ENCODE measurements at places on chromosomes 1 and 21. TPM values are rescaled to one million over a fixed set of nuclear protein-coding genes. Genes with fewer than 3 reads are reported as not detected.

The PCSK9 gene
- total RNA-seq, result 5.8 TPM

The CCDC27 gene
- not detected for total RNA-seq

The TFF2 gene
- total RNA-seq, result not detected

The RNU1-2 gene
- total RNA-seq, result under 0.01 TPM

The RFX5 gene
- 35.6 TPM for total RNA-seq

The HEYL gene
- total RNA-seq, result not detected

The KCNC4 gene
- 10.9 TPM for total RNA-seq

The MX1 gene
- 52.4 TPM for total RNA-seq

The C1orf74 gene
- total RNA-seq, result 1.9 TPM

The VSIG8 gene
- not detected for total RNA-seq

The FAM72A gene
- not detected for total RNA-seq

The ARTN gene
- total RNA-seq, result not detected

The ZNF669 gene
- 2.3 TPM for total RNA-seq

The POGZ gene
- total RNA-seq, result 91.3 TPM

The ALG14 gene
- total RNA-seq, result not detected

The ERICH3 gene
- not detected for total RNA-seq

The RSPH1 gene
- total RNA-seq, result 8.2 TPM

The ZBTB8A gene
- 5.8 TPM for total RNA-seq

The SAMD13 gene
- 1.1 TPM for total RNA-seq

The OLIG2 gene
- not detected for total RNA-seq

The GBP2 gene
- 63.0 TPM for total RNA-seq

The NBPF10 gene
- 1.2 TPM for total RNA-seq

The CELA2B gene
- not detected for total RNA-seq

The LCE2A gene
- not detected for total RNA-seq

The TRPM2 gene
- 2.8 TPM for total RNA-seq

The ZBTB7B gene
- 35.5 TPM for total RNA-seq

The USP21 gene
- 35.7 TPM for total RNA-seq

The ANGPTL3 gene
- total RNA-seq, result not detected

The SPRR5 gene
- not detected for total RNA-seq

The LCE2B gene
- total RNA-seq, result not detected

The BTF3L4 gene
- total RNA-seq, result 15.6 TPM

The CLEC20A gene
- total RNA-seq, result not detected

The PAQR6 gene
- 4.7 TPM for total RNA-seq

The FMO4 gene
- total RNA-seq, result 24.0 TPM

The RGSL1 gene
- not detected for total RNA-seq

Data from Peyer's patch (tissue), 4 donors.